DMS 273 treated with DMSO at 0.1 percent for 48 hours (cell line): ENCODE measurements at places on chromosomes 6 and 20.

DNA sequence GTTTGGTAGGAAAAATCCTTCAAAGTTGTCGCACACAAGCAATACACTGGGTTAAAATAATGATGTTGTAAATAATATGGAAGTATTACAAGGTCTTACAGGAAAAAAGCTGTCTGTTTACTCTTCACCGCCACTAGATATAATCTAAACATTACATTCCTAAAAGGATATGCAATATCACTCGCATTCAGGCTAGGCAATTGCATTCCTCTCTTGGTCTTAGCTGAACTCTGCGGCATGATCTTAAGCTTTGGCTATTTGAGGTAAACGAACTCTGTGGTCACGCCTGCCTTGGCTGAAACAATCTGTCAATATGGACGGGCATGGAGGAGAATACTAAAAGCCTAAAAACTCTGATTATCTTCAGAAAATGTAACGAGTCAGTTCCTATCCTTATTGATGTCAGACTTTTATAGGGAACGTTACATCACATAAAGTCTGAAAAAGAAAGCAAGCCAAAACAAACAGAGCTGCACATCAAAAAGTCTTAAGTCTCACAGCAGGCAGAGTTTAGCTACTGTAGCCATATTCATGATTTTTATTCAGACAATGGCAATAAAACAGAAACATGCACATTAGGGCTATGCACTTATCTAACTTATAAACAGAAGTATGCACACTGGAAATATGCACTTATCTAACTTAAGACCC, 30.8 kb upstream of the FILIP1 start:
- no peak for DNase-seq

DNA sequence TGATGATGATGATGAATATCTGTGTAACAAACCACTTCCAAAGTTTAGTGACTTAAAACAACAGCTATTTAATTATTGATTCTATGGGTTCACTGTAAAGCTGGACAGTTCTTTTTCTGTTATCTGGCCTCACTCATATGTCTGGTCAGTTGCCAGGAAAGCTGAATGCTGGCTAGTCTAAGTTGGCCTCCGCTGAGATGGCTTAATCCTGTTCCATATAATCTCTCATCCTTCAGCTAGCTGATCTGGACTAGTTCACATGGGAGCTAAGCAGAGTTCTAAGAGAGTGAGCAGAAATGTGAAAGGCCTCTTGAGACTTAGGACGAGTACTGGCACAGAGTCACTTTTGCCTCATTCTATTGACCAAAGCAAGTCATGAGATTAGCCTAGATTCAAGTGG, 334.7 kb upstream of the FLRT3 start:
- DNase-seq: no peak

DNA sequence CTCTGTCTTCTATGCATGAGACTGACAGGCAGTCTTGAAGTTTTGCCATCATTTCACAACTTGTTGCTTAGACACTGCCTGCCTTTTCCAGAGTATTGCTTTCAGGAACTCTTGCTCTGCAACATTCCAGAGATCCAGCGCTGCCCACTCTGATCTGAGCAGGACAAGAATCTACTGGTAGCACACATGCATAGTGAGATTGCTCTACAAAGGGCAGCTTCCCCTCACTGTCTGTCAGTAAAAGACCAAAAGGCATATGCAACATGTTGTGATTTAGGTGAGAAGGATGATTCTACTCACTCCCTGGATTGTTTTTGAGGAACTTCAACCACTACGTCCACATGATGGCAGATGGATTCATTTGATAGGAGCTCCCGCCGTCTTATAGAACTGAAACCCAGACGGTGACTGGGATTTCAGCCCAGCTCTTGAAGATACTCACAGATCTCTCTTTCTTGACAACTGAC, 259.1 kb downstream of the ARID1B start:
- DNase-seq: no peak

GRCh38 chr6:142173980-142174379, 26.9 kb downstream of the VTA1 start:
- DNase-seq: no peak

DNA sequence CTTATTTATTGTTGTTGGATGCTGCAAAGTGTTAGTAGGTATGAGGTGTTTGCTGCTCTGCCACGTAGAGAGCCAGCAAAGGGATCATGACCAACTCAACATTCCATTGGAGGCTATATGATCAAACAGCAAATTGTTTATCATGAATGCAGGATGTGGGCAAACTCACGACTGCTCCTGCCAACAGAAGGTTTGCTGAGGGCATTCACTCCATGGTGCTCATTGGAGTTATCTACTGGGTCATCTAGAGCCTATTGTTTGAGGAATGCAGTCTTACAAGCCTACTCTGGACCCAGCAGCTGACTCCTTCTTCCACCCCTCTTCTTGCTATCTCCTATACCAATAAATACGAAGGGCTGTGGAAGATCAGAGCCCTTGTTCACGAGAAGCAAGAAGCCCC, 12.1 kb downstream of the MICB start:
- no peak for DNase-seq

DNA sequence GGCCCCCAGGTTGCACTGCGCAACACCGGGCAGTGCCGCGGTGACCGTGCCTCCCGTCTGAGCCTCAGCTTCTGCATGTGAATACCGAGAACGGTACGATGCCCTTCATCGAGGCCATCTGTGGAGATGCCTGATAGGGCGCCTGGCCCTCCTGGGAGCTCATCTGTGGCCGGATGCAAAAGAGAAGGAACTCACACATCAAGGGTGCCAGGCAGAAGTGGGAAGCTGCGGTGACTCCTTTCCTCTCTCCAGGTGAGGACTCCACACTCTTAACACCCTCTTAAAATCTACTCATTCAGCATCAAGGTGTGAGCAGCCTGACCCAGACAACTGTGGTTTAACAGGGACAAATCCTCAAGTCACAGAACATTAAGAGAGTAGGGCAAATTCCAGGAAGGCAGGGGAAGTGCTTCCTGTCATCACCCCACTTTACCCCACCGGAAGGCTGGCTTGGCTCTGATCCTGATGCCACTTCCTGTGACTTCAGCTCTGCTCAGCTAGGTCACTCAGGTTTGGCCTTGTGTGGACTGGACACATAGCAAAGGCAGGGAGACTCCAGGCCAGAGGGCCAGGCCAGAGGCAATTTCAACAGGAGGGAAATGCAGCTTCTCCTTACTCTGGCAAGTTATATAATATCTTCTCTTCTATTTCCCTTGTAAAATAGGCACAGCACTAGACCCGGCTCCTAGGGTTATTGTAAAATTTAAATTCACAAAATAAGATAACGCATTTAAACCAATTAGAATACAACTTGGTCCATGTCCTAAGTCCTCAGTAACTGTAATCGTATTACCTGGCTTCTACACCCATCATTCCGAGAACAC, 69.4 kb downstream of the CPNE5 start:
- DNase-seq: no peak

GRCh38 chr6:20907486-20908071, 373.3 kb downstream of the CDKAL1 start:
- DNase-seq: no peak

GRCh38 chr6:145546265-145546664, 189.1 kb downstream of the EPM2A start:
- no peak for DNase-seq

DNA sequence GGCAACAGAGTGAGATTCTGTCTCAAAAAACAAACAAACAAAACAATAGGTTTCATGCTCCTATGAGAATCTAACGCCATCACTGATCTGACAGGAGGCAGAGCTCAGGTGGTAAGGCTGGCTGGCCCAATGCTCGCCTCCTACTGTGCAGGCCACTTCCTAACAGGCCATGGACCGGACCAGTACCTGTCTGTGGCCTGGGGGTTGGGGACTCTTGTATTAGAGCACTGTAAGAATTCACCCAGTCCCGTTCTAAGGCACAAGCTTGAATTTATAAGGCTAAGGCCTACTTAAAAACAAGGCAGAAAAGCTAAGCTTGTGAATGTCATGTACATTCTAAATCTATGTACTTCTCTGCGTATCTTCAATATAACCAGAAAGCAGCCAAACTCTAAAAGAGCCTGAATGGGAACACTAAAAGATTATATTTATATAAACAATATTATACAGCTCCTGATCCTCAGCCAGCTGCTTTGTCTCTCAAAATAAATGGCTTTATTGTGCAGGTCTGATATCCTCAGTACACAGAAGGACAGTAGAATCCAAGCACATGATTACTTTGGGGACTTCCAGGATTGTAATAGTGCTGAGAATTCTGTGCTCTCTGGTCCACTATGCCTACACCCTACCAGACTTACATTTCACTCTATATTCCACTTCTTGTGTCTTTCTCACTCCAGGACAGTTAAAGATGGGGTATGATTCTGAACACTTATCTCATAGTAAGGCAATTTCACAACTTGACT, 64.5 kb upstream of the DST start:
- DNase-seq: no peak

DNA sequence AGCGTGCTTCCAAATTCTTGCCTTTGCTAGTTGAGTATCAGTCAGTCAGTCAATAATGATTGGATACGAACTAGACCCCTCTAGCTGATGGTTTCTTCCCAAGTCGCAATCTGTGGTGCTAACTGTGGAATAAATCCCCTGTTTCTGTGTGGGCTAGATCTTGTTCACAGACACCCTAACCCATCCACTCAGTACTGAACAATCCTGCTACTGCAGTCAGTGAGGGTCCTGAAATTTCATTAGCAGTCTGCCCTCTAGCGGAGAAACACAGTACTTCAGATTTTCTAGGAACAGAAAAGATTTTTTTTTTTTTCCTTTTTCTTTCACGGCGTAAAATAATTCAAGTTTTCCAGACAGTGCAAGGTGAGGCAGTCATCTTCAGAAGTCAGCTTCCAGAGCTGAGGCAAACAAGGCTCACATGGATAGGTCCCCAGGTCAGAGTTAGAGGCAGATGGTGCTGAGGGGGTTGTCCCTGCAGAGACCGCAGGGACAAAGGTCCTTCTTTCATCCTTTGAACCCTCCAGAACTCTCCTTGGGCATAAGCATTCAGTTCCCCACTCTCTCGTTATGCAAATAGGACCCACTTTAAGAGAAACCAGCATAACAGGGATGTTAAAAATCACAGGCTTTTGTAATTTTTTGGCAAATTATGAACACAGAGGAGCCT, 119.6 kb downstream of the SCML4 start:
- DNase-seq: no peak

GRCh38 chr20:62765021-62765420, 31.3 kb upstream of the MRGBP start:
- no peak for DNase-seq

DNA sequence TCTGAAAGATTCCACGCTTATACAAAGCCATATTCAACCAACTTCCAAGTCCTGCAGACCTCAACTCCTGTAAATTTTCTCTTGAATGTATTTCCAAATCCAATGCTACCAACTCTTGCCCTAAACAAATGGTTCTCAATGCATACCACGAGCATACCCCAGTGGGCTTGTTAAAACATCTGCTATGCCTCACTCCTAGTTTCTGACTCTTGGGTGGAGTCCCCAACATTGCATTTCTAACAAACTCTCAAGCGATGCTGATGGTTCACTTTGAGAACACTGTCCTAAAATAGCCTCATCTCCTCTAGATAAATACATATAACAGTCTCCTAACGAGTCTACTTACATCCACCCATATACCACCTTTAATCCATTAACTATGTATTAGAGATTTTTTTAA, 7.3 kb downstream of the HBS1L start:
- DNase-seq: no peak

DNA sequence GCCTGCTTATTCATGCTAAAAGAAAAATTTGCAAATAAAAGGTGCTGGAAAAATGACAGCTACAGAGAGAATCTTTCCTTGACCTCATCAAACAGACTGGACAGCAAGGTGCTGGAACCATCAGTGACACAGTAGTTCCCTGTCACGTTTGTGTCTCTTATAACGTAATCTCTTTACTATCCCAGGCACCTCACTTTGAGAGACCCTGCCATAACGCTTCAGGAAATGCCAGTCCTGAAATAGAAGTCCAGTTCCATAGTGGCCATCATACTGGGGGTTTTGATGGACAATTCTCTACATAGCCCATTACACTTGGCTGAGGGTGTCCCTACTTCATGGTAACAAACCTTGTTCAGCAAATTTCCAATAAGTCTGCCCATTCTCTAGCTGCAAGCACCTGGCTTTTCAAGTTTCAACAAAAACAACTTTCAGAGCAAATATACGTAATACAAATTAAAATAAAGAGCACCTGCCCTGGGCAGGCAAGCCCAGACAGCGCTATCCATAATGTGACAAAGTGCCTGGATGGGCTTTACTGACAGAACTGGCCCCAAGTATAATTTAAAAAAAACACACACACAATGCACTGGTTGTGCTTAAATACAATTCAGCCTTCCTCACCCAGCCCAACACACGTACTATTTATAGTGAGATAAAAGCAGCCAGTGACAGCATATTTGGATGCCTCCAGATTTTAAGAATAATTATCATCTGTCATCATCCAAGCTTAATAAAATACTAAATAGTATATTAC, 38.7 kb downstream of the CNKSR3 start:
- no peak for DNase-seq

GRCh38 chr20:35909176-35909575, 45.1 kb downstream of the SCAND1 start:
- DNase-seq: no peak

DNA sequence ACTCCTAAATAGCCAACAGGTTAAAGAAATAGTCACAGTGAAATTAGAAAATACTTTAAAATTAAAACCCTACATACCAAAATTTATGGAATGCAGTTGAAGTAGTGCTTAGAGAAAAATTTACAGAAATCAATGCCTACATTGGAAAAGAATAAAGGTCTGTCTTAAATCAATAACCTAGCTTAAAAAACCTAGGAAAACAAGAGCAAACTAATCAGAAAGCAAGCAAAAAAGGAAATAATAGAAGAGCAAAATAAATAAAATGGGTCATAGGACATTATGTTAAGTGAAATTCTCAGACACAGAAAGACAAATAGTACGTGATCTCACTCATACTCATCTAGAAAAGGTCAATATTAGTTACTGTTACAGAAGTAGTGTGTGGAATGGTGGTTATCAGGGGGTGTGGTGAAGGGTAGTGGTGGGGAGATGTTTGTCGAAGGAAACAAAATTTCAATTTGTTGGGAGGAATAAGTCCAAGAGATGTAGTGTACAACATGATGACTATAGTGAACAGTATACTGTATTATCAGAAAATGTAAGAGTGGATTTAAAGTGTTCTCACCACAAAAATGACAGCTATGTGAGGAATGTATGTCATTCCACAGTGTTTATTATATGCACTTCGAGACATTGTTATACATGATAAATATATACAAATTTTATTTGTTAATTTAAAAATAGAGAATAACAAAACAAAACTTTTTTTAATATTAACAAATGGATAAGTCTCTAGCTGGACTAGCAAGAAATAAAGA, 423.6 kb downstream of the CDH26 start:
- no peak for DNase-seq

GRCh38 chr6:41049955-41050354, 3.0 kb upstream of the APOBEC2 start:
- DNase-seq: no peak

DNA sequence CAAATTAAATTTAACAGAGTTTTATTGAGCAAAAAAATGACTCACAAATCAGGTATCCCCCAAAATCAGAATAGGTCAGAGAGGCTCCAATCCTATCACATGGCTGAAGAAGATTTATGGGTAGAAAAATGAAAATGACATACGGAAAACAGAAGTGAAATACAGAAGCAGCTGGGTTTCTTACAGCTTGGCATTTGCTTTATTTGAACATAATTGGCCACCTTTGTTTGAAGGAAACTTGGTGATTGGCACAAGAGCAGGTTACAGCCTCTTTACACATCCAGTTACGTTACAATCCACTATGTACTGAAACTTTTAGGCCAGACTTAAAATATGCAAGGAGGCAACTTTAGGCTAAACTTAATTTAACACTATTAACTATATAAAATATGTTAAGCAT, 11.7 kb upstream of the TREM2 start:
- no peak for DNase-seq

GRCh38 chr20:10318291-10319024, 99.8 kb downstream of the SNAP25 start:
- DNase-seq: no peak

GRCh38 chr6:157966589-157966977, 15.1 kb upstream of the SYNJ2 start:
- DNase-seq: no peak
